HT1080 (cell line): ENCODE measurements at places on chromosomes 12 and 14. TPM values are rescaled to one million over a fixed set of nuclear protein-coding genes. Genes with fewer than 3 reads are reported as not detected.

The IL23A gene
- total RNA-seq: 0.43 TPM in 1 of 2 replicates, not detected in the other

The CLEC4D gene
- total RNA-seq: not detected in 2 replicates

The CLEC6A gene
- total RNA-seq: not detected in 2 replicates

The SLC7A8 gene
- 0.06 and 0.50 TPM in 2 replicates for total RNA-seq

The GLT8D2 gene
- total RNA-seq: 3.1 and 4.7 TPM in 2 replicates

The ITFG2 gene
- 18.0 and 20.6 TPM in 2 replicates for total RNA-seq

The TEX52 gene
- not detected in 2 replicates for total RNA-seq

The CCDC177 gene
- total RNA-seq: not detected in 2 replicates

The C1QL4 gene
- 5.3 and 5.7 TPM in 2 replicates for total RNA-seq

The DNAH10 gene
- 0.14 TPM in 1 of 2 replicates, not detected in the other for total RNA-seq

The ACSS3 gene
- not detected in 2 replicates for total RNA-seq

The OR6C2 gene
- total RNA-seq: not detected in 2 replicates

- no peak for DNase-seq
These were observed 34.5 kb downstream of the CMKLR1 start for GRCh38 chr12:108304633-108305032.

DNA sequence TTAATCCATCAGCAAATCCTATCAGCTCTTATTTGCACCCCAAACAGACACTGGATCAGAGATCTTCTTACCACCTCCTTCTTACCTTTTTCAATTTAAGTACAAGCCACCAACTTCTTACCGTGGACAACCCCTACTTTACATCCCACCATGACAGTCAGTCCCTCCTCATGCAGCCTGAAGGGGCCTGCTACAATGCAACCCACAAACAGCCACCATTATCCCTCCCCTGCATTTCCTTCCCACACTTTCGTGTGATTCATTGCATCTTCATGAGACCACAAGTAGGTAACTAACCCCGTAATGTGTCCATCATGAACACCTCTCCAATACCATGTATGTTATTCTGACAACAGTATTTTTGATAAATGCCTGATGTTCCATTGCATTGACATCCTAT, 108.6 kb downstream of the BCL11B start:
- no peak for DNase-seq

DNA sequence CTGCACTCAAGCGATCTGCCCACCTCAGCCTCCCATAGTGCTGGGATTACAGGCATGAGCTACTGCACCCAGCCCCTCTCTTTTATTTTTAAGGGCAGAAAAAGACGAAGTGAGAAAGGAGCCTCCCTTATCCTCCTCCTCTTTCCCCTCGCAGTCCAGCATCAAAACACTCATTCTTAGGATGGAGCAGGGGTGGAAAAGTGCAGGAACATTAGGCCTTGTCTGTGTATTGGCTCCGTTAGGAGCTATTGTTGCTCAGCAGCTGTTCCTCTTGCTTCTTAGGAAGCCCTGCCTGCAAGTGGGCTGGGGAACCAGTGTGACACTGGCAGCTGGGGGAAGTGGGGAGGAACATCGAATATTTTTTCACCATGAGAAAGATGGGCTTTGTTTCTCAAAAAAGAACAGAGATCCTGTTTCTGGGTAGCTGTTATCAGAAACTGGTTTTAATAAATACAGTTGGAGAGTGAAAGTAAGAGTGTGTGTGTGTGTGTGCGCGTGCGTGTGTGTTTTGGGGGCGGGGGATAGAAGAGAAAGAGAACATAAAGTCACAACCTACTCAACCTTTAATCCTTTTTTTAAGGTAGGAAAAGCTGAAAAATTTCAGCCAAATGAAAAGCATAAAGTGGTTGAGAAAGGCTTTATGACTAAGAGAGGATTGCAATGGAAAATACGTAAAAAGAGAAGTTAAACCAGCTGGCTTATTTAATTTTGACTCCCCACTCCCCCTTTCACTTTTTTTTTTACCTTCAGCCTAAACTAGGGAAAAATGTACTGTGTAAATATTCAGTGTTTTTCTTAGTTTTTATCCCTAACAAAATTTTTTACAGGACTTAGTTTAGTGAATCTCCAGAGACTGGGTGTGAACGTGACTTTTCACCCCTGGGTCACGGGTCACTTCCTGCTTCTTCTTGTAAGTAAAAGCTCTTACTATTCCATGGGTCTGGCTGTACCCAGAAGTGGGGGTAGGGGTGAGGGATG, 197.2 kb upstream of the PLEKHG7 start:
- no peak for DNase-seq

- DNase-seq: no peak
These were observed 12.9 kb upstream of the OXA1L start for GRCh38 chr14:22753586-22753985.

- DNase-seq: no peak
These were observed 25.1 kb downstream of the TEP1 start for GRCh38 chr14:20388159-20388558.

GRCh38 chr12:121232977-121233627, 23.2 kb downstream of the P2RX4 start:
- DNase-seq: no peak

GRCh38 chr14:75630695-75631452, 29.8 kb downstream of the ERG28 start:
- DNase-seq: no peak

DNA sequence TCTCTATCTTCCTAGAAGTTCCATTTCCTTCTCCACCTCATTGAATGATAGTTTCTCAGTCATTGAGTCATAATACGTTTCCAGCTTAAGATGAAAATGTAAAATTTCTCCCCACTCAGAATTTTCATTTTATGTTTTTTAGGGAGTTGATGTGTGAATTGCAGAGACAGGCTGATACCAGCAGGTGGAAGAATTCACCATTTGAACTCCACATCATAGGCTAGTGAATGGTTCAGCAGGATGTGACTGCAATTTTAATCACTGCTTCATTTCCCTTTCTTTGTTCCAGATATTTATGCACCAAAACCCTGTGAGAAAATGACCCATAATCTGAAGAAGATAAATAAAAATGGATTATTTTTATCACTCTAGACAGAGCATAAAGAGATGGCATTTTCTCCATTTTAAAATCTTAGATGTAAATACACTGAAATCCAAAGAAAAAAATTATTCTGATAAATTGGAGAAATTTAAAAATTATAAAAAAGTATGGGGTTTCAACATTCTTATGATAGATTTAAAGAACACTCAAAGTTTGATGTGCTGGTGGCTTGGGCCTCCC, 10.6 kb upstream of the PYGL start:
- peak; percentile 68 for DNase-seq

- DNase-seq: peak; percentile 75
These were observed 25.2 kb upstream of the RND1 start for GRCh38 chr12:48890657-48891418.

DNA sequence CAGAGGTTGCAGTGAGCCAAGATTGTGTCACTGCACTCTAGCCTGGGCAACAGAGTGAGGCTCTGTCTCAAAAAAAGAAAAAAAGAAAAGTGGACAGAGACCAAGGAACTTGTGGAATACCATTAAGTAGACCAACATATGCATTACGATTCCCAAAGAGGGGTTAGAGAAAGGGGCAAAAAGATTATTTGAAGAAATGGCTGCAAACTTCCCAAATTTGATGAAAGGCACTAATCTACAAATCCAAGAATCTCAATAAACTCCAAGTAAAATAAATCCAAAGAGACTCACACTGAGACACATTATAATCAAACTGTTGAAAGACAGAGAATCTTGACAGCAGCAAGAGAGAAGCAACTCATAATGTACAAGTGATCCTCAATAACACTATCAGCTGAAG, 4.8 kb upstream of the OXA1L start:
- no peak for DNase-seq

- peak; percentile 88 for DNase-seq
These were observed 45.7 kb upstream of the KCNA5 start for GRCh38 chr12:4997939-4998338.

GRCh38 chr14:101878822-101879528, 85.4 kb upstream of the DYNC1H1 start:
- DNase-seq: peak; percentile 33

GRCh38 chr12:92389466-92389865, 243.8 kb upstream of the BTG1 start:
- no peak for DNase-seq

DNA sequence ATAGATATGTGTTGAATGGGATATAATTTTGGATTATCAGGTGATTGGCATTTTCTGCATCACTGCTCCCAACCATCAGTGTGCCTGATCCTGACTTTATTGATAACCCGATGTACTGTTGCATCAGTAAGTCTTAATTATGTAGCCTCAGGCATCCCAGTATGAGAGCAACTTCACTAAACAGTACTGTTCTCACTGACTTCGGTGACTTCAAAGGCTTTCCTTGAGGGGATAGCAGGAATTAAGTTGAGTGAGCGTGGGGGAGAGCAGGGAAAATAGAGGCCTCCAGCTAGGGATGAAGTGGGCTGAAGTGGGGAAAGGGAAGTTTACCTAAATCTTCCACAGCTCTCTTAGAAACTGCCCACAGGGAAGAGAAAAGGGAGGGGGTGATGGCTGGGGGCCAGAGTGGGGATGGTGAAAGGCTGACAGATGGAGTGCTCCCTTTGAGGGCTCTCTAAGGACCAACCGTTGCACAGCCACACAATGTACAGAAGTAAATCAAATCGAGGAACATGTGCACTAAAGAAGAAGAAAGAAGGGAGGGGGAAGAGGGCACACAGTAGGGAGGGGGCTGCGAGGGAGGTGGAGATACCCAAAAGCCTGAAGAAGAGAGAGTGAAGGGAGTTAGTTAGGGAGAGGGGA, 10.7 kb upstream of the NEUROD4 start:
- no peak for DNase-seq

DNA sequence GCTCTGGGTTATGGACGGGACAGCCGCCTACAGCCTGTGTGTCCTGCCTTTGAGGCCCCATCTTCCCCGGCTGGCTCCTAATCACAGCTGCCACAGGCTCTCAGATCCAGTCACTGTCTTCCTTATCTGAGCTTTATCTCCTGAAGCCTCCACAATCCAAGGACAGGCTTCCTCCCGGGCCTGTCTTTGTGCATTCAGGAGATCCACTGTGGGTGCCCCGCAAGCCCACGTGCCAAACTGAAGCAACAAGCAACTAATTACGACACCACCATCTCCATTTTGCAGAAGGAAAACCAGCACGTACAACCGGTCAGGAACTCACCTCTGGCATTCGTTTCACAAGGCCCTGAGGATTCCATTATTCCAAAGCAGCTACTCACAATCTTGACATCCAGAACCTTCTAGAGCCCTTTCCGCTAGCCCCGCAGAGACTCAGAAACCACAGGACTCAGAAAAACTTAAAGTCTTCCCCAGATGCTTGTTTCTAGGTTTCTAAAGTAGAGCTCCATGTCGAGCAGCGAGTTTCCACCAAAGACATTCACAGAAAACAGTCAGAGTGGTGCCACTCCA, 14.0 kb downstream of the SYNE3 start:
- no peak for DNase-seq

DNA sequence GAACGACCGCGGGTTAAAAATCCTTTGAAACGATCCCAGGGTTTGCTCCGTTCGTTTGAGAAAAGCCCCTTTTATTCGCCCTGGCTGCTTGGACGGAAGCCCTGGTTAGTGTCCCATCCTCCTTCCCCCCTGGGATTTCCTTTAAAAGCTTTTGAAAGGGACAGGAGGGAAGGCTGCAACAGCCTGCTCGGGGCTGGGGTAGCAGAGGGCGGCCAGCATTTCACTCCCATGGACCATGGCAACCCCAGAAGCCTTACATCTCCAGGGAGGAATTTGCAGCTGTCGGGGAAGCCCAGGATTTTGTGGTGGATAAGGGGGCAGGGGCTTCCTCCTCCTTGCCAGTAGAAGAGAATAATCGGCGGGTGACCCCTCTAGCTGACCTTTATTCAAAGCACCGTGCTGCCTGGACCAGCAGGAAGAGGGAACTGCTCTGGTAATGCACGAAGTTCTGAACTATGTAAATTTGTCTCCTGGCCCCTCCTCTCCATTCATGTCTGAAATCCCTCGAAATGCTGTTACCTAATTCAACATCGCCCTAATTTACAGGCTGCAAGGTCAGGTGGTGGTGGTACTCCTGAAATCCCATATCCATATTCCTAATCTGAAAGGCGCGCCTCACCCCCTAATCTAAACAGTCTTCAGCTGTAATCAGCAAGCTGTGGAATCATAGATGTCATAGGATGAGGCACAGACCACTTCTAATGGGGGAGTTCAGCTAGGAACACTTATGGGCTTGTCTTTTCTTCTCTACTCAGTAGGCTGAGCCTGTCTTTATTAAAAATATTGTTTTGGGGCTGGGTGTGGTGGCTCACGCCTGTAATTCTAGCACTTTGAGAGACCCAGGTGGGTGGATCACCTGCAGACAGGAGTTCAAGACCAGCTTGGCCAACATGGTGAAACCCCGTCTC, 1.0 kb upstream of the CLIP1 start:
- peak; percentile 71 for DNase-seq

- DNase-seq: no peak
These were observed 19.1 kb upstream of the LDHB start for GRCh38 chr12:21676776-21677175.

- no peak for DNase-seq
These were observed 1.6 kb upstream of the NDRG2 start for GRCh38 chr14:21026274-21026987.

- DNase-seq: peak; percentile 11
These were observed 1140.6 kb downstream of the BCL11B start for GRCh38 chr14:98131406-98131805.

DNA sequence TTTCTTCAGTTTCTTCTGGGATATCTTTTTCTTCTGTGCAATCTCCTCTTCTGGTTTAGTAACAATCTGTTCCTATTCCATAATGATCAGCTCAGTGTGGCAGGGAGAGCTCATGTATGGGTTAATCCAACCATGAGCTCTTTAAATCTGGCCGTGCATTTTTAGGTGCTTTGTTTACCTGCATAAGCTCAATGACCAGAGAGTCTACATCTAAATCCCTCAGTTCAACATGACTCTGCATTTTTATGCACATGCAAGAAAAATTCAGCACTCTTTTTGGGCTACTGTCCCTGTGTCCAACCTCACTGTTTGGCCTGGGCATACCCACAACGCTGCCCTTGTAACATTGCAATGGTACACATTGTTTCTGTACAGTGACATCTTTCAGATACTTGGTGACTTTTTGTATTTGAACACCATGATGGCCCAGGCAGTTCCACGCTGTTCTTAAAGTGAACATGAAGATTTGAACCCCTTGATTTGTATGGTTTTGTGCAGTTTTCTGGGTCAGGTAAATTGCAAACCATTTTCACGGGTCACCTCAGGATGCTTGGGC, 243.3 kb upstream of the SRRM4 start:
- no peak for DNase-seq

- DNase-seq: peak; percentile 3
These were observed 24.6 kb upstream of the FSCB start for GRCh38 chr14:44531658-44532057.

- DNase-seq: no peak
These were observed 46.7 kb upstream of the ATP23 start for GRCh38 chr12:57894399-57895292.
